Effector CD4-positive, alpha-beta T cell (primary cell): ENCODE measurements at places on chromosomes 2 and 18.

DNA sequence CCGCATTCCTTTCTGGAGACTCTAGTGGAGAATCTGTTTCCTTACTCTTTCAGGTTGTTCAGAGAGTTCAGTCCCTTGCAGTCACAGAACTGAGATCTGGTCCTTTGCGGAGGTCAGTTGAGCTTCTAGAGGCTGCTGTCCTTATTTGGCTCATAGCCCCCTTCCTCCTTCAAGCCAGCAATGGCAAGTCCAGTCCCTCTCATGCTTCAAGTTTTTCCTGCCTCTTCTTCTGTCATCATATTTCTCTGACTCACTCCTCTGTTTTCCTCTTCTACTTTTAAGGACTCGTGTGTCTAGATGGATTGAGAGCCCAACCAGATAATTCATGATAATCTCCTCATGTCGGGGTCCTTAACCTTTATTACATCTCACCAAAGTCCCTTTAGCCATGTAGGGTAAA, 173.5 kb upstream of the FOSL2 start:
- DNase-seq, result no peak

DNA sequence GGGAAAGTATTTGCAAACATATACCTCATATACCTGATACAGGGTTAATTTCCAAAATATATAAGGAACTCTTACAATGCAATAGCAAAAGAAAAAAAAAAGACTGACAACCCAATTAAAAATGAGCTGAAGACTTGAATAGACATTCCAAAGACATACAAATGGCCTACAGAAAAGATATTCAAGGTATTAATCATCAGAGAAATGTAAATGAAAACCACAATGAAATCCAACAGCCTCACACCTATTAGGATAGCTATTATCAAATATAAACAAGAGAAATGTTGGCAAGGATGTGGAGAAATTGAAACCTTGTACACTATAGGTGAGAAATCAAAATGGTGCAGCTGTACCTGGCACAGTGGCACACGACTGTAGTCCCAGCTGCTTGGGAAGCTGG, 25.7 kb downstream of the NR4A2 start:
- no peak for DNase-seq

DNA sequence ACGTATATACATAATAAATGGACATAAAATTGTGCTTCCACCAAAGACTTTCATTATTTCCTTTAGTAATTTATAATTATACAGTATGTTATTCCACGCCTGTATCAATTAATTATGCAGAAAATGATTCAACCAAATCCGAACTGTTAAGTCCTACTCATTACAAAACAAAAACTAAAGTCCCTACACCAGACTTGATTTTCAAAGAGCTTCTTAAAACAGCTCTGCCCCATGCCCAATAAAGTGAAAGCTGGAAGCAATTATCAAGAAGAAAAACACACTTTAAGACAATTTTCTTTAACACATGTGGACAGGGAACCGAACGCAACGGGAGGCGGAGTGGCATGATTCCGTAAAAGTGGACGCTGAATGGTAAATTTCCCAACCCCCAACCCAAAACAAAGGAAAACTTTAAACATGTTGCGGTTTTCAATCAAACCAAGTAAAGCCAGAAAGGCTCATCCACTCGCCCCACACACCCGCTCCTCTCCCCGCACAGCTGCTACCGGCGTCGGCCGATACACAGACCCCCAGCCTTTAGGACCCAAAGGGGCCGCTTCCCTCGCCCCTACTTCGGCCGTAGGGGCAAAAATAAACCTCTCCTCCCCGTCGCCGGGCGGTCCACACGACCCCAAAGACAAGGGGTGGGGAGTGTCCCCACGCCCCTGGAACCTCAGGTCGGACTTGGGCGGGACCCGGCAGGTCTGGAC, 705 bp downstream of the YES1 start:
- DNase-seq, result no peak

DNA sequence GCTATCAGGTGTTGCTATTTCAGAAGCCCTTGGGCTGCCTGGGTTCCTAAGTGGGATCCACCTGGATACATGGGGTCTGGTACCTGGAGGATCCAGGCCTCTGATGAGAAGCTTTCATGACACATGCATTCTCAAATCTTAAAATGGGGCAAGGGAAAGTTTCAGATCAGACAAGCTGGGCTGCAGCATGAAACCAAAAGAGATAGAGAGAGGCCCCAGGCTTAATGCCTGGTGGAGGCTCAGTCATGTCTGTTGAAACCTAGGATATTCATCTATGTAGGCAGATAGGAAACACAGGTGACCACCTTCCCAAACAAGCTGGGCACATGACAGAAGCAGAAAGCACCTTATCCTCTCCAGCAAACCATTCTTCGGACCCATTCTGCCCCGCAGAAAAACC, 18.8 kb upstream of the PLB1 start:
- DNase-seq, result no peak

DNA sequence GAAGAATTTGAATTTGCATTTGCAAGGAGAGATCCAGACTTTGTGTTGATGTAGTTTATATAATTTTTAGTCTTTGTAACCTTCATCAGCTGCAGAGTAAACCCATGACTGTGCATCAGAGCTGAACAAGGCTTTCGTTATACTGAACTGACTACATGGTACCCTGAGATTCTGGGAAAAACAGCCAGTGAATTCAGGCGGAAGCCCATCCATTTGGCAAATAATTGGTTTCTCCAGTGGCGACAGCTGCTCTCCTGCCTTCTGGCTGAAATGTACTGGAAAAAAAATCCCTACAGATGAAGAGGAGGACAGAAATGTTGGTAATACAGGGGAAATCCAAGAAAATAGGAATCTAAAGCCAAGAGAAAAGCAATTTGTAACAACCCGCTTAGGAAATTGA, 657.5 kb upstream of the CDH7 start:
- DNase-seq, result no peak

- no peak for DNase-seq
Observed at GRCh38 chr2:8870441-8870840, 33.0 kb upstream of the KIDINS220 start.

GRCh38 chr2:7044253-7045250, 127.3 kb downstream of the RNF144A start:
- peak; percentile 43 for DNase-seq

DNA sequence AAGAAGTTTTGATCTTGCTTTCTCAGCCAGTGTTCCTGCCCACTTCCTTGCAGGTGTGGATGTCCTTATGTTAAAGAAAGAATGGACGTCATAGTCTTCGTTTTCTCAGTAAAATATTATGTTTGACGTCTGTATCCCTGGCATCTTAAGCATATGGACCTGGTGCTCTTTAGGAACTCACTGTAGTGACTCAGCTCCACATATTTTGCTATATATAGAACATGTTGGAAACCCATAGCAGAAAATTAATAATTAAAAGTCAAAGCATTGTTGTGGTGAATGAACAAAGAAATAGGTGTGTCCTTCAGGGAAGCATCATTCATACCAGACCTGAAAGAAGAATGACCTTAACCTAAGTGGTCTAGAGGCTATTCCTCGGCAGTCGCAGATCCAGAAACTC, 196.1 kb downstream of the MCFD2 start:
- DNase-seq, result no peak

DNA sequence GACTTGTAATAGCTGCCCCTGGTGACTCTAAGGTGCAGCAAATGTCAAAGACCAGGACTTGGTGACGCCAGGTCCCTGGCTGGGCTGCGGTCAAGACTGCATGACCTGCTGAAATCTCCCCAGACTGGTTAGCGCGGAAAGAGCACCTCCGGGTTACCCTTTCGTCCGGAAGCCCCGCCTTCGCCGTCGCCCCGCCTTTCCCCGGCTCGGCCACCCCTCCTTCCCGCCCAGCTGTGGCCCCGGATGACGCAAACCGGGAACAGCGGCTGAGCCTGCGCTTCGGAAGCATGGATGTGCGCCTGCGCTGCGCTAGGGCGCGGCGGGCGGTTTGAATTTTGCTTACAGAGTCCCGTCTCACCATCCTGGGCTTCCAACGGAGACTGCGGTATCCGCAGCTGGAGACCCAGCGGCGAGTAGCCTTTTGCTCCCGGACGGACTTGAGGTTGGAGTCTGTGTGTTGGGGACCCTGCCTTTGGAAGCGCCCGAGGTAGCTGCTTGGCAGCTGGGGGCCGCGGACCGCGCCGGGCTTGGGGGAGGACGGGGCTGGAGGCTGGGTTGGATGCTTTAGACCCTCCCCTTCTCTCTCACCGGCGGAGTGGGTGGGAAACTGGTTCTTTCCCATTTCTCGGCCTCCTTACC, at the start of gene SKA1:
TSS of gene SKA1 (plus strand) at position 294 of the 639 bp plus-strand sequence. CDS start 785 bp downstream, outside the sequence.
- DNase-seq, result peak; percentile 86

DNA sequence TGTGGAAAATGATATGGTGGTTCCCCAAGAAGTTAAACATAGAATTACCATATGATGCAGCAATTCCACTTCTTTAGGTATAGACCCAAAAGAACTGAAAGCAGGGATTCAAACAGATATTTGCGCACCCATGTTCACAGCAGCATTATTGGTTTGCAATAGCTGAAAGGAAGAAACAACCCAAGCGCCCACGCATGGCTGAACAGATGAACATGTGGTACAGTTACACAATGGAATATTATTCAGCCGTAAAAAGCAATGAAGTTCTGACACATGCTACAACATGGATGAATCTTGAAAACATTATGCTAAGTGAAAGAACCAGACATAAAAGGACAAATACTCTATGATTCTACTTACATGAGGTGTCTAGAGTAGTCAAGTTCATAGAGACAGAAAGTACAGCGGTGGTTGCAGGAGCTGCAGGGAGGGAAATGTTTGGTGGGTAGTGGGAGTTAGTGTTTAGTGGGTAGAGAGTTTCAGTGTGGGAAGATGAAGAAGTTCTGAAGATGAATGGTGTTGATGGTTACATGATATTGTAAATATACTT, 26.7 kb upstream of the ASPRV1 start:
- no peak for DNase-seq

DNA sequence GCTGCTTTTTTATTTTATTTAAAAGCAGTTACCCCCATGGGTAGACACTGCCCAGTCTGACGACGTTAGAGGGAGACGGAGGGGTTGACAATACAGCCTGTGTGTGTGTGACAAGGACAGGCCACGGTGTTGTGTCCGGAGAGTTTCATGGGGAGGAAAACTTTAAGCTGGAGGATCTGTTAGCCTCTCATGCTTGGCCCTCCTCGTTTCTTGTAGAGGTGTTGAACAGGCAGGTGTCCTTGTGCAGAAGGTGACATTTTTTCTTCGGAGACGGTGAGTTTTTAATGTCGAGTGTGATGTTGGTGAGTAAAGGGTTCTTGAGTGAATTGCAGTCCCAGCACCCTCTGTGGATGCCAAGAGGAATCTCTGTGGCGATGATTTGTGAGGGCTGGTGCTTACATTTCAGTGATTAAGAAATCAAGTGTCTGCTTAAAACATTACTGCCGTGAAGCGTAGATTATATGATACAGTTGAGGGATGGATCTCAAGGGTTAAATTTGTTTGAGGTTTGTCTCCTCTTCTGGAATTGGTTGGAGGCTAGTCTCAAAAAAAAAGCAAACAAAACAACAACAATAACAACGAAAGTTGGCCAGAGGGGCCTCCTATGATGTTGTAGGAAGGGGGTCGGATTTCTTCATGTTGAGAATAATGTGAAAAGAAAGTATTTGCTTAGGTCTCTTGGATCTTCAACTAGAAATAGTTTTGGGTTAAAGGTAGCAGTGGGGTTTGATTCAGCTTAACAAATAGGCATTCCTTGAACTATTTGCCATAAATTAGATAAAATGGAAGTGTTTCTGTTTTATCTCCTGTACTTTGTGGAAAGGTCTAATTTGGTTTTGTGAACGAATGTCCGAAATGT, 1.6 kb downstream of the NCOA1 start:
- DNase-seq, result no peak

- DNase-seq, result no peak
Observed at GRCh38 chr2:145253492-145253891, 733.6 kb upstream of the ZEB2 start.

DNA sequence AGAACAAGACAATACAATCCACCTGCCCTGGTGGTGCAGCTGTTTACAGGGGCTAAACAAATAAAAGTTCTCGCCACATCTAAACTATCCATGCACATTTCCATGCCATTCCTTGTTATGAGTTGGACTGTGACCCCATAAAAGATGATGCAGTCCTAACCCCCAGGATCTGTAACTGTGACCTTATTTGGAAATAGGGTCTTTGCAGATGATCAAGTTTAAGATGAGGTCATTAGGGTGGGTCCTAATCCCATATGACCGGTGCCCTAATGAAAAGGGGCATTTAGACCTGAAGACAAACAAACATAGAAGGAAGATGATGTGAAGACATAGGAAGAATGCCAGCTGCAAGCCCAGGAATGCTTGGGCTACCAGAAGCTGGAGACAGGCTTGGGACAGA, 28.2 kb downstream of the THNSL2 start:
- no peak for DNase-seq
